Activated CD4-positive, alpha-beta T cell treated with anti-CD3 and anti-CD28 coated beads for 36 hours (primary cell): ENCODE measurements at places on chromosomes 6 and 20. TPM values are rescaled to one million over a fixed set of nuclear protein-coding genes. Genes with fewer than 3 reads are reported as not detected.
A peak's percentile ranks its signal among the peaks of the same experiment; 100 is the strongest.

DNA sequence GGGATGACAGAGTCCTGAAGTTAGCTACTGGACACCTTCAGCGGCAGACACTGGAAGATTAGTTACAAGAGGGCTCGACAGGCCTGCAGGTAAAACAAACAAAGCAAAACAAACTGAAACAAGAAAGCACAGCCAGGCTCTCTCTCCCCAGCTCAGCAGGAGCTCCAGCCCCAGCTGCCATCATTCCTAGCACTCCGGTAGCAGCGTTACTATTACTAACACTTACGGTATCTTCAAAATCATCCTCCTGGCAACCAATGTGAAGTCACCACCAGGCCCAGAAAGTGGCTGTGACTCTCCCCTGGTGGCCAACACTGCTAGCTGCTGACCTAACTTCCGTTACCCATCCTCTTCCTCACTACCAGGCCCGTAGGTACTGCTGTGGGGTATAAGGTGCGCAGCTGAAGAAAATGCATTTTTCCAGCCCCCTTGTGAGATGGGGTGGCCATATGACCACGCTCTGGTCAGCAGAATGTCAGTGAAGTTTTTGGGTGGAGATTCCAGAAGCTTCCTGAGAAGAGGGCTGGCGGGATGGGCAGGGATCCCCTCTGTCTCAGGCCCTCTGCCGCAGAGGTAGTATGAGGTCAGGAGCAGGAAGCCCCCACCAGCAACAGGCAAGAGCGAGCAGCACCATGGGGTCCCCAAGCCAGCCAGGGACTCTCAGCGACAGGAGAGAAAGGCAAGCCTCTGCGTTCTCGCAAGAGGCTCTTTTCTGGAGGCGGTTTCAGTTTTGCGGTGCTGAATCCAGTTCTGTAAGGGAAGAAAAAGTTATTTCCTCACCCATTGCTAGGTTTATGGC is 37.4 kb upstream of the TBXT start:
- H3K27me3 ChIP-seq, result peaks cover 16% of the 10 kb centered on the region
- H3K27ac ChIP-seq, result no peak overlapping the region
- H3K4me1 ChIP-seq, result peaks cover 4% of the 10 kb centered on the region
- no peak overlapping the region for H3K4me3 ChIP-seq

DNA sequence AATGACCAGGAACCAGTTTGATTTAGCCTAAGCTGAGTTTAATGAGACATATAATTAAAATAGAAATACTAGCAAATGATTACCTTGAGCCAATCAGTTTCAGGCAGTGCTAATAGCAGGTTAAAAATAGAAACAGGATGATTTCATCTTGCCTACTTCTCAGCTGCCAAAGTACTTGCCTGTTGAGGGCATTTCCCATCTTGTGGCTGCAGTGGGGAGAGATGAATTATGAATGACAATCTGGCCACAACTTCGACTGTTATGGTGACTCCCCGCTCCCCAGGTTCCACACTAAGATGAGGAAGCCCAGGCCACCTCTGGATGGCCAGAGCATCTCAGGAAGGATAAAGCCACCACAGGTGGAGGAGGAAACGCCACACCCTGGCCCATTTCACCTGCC is 31.3 kb downstream of the MBOAT1 start:
- no peak for DNase-seq
- H3K4me3 ChIP-seq, result no peak overlapping the region
- no peaks in the 10 kb centered on the region for H3K27me3 ChIP-seq
- H3K36me3 ChIP-seq, result peaks cover 34% of the 10 kb centered on the region
- H3K4me1 ChIP-seq, result peaks cover 8% of the 10 kb centered on the region

DNA sequence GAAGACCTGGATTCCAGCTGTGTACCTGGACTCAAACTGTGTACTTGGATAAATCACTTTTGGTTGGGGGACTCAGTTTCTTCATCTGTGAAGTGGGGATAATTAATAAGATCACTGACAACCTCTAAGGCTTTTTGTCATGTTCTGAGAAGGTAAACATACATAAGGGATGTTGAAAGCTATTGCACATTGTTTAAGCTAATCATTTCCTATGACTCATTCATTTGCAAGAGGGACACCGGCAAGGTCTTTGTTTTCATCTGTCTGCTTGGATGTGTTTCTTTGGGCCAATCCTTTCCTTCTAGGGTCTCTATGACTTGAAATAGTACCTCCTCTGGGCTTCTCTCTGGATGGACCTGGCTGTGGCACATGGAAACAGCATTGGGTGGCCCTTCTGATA is 6.8 kb downstream of the PROKR2 start:
- no peak for DNase-seq
- no peak overlapping the region for H3K4me3 ChIP-seq
- peaks cover 17% of the 10 kb centered on the region for H3K27me3 ChIP-seq
- H3K36me3 ChIP-seq, result no peaks in the 10 kb centered on the region

DNA sequence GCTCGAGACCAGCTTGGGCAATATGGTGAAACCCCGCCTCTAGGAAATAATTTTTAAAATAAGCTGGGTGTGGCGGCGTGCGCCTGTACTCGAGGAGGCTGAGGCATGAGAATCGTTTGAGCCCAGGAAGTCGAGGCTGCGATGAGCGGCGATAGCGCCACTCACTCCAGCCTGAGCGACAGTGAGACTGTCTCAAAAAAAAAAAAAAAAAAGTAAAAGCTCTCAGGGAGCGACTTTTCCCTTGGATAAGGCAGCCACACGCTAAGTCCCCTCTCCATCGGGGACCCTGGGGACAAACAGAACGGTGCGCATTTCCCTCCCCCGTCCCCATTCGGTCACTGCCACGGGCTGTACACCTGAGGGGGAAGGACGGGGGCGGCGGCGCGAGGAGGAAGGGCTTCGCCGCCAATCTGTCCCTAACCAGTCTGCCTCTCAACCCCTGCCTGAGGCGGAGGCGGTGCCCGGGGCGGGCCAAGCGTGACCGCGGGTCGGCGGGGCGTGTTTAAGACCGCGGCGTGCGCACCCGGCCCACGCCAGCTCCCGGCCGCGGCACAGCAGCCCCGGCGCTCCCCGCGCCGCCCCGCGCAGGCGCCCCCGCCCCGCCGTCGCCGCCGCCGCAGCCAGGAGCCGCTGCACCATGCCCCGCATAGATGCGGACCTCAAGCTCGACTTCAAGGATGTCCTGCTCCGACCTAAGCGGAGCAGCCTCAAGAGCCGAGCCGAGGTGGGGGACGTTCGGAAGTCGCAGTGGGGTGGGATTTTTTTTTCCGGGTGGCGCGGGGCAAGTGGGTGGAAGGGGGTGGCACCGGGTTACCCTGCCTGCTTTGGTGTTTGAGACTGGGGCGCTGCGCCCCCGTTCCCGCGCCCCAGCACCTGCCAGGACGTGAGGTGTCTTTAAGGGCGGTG is at the start of gene GMPR:
Gene GMPR, plus strand, starts transcription at position 531 of the 906 bp plus-strand sequence. Its CDS starts 107 bp downstream, at position 638.
- peak within 1 kb of the TSS; percentile 8 for H3K27ac ChIP-seq
- no peaks in the 10 kb centered on the region for H3K36me3 ChIP-seq
- H3K4me1 ChIP-seq, result peaks cover 25% of the 10 kb centered on the region
- H3K27me3 ChIP-seq, result peaks cover 33% of the 10 kb centered on the region

DNA sequence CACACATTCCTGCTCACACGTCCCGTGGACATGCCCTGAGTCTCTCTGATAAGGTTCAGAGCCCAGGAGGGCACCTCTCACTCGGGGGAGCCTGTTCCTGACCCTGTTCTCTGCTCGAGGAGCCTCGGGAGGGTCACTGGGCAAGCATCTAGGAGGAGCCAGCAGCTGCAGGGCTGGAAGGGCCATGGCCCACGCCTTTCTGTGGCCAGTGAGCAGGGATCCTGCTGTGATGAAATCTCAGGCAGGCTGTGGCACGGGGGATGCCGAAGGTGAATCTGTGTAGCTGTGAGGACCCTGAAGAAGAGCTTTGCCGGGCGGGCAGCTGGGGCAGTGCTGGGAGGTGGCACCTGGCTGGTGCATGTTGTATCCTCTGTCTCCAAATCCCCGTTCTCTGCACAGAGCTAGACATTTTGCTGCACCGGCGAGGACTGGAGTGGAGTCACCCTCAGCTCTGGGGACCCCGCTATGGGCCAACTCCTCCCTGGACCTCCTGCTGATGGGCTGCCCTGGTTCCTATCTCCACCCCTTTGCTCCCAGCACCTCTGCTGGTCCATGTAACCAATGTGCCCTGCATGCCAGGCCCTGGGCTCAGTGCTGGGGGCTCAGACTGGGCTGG is 7.1 kb upstream of the NPBWR2 start:
- no peaks in the 10 kb centered on the region for H3K27me3 ChIP-seq
- DNase-seq, result no peak
- H3K4me3 ChIP-seq, result no peak overlapping the region
- no peak overlapping the region for H3K27ac ChIP-seq
- H3K36me3 ChIP-seq, result no peaks in the 10 kb centered on the region

- no peak overlapping the region for H3K4me3 ChIP-seq
- H3K27me3 ChIP-seq, result no peaks in the 10 kb centered on the region
- DNase-seq, result peak; percentile 17
- peaks cover 1% of the 10 kb centered on the region for H3K36me3 ChIP-seq
- H3K4me1 ChIP-seq, result peaks cover 35% of the 10 kb centered on the region
Measured at GRCh38 chr20:5806457-5807263, 56.5 kb downstream of the SHLD1 start.

GRCh38 chr6:121134922-121135321 is 199.4 kb downstream of the TBC1D32 start:
- no peak overlapping the region for H3K4me3 ChIP-seq
- no peak for DNase-seq
- no peak overlapping the region for H3K27ac ChIP-seq
- no peaks in the 10 kb centered on the region for H3K4me1 ChIP-seq

GRCh38 chr6:91534614-91535013 is 947.7 kb upstream of the MAP3K7 start:
- H3K27me3 ChIP-seq, result no peaks in the 10 kb centered on the region
- no peaks in the 10 kb centered on the region for H3K4me1 ChIP-seq
- H3K4me3 ChIP-seq, result no peak overlapping the region
- H3K27ac ChIP-seq, result no peak overlapping the region
- no peaks in the 10 kb centered on the region for H3K36me3 ChIP-seq

DNA sequence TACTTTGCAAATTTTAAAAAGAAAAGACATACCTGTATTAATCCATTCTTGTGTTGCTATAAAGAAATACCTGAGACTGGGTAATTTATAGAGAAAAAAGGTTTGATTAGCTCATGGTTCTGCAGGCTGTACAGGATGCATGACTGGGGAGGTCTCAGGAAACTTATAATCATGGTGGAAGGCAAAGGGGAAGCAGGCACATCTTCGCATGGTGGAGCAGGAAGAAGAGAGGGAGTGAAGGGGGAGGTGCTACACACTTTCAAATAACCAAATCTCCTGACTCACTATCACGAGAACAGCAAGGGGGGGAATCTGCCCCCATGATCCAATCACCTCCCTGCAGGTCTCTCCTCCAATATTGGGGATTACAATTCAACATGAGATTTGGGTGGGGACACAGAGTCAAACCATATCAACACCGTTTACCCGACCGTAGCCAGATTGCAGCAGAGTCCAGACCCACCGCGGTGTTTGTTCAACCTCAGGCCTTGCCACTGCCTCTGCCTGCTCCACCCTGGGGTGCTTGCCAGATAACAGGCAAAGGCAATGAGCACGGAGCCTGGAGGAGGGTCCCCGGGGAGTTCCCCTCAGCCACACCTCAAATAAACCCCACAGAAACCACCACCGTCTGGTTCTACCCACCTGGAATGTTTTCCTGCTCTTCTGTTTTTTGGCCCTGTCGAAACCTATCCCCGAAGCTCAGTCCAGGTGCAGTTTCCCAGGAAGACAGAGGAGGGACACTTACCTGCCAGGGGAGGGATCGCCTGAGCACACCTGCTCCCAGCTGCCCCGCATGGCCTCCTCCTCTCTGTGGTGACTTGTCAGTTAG is 142.2 kb upstream of the AFDN start:
- H3K36me3 ChIP-seq, result no peaks in the 10 kb centered on the region
- H3K4me3 ChIP-seq, result no peak overlapping the region
- no peak for DNase-seq
- no peaks in the 10 kb centered on the region for H3K4me1 ChIP-seq
- H3K27me3 ChIP-seq, result peaks cover 53% of the 10 kb centered on the region
- H3K27ac ChIP-seq, result no peak overlapping the region

DNA sequence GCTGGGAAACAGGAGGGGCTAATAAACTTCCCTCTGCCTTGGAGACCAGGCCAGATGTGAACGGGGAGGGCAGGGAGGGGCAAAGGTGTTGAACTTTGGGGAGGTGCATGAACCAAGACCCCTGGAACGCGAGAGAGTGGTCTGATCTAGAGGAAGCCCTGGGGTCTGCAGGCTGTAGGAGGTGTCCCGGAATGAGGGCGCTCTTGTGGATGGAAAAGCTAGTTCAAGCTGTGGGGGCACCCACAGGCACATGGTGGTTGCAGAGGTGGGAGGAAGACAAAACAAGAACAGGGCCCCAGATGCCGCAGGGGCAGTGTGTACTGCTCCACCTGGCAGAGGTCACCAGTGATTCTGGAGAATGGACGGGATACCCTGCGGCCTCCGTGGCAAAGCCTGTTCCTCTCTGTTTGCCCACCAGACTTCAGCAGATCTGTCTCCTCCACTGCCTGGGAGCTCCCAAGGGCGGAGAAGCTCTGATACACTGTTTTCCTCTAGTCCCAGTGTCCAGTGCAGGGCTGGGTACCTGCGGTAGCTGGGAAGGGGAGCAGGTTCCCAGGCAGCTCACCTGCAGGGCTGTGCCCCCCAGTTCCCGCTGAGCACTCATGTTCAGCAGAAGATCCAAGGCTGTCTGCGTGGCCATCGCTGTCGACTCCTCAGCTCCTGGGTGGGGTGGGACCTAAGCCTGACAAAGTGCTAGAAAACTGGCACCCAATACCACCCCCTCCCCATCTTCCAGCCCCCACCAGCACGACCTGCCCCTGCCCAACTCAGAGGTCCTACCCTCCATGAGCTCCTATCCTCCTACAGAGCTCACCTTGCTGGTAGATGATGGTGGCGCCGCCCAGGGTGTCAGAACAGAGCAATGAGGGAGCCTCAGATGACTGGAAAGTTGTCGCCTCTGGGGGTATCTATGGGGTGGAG is 14.7 kb downstream of the ZNF335 start:
- no peak overlapping the region for H3K4me3 ChIP-seq
- H3K27ac ChIP-seq, result no peak overlapping the region
- H3K27me3 ChIP-seq, result no peaks in the 10 kb centered on the region
- H3K36me3 ChIP-seq, result peaks cover 41% of the 10 kb centered on the region
- no peaks in the 10 kb centered on the region for H3K4me1 ChIP-seq
- DNase-seq, result no peak

Gene PGK2
- total RNA-seq, result not detected

Gene SDC4
- 24.0 TPM for total RNA-seq

Gene POM121L2
- not detected for total RNA-seq

Gene OTOR
- total RNA-seq, result not detected

Gene CRISP3
- total RNA-seq, result not detected

Gene DDO
- total RNA-seq, result not detected
